ENCODE measurements at places on chromosomes 5 and 9. TPM values are rescaled to one million over a fixed set of nuclear protein-coding genes. Genes with fewer than 3 reads are reported as not detected.

Gene FAM78A
- 3.4 TPM for total RNA-seq

Gene STX17
- 24.6 TPM for total RNA-seq

- DNase-seq = no peak
Observed at GRCh38 chr5:122424132-122424531, 112.1 kb downstream of the SNCAIP start.

DNA sequence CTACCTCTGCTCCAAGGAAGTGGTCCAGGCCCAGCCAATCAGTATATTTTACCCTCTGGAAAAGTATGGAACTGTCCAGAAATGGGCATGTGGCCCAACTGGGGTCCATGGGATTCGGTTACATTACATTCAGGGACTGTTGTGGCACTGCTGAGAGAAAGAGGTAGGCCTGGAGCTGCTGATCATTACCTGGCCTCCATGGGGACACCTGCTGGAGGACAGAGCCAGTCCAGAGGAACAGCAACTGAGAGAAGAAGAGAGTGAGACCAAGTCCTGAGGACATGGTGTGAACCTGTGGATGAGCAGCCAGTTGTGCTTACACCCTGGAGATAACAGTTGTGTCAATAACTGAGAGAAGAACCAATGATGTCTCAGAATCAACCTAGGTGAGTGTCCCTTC lies 48.2 kb downstream of the HMHB1 start:
- DNase-seq = no peak

Data from HCT116 (cell line).